ENCODE measurements at places on chromosomes 5 and 9. TPM values are rescaled to one million over a fixed set of nuclear protein-coding genes. Genes with fewer than 3 reads are reported as not detected.

GRCh38 chr9:73037613-73038012, 84.8 kb upstream of the ALDH1A1 start:
- no peak for DNase-seq

DNA sequence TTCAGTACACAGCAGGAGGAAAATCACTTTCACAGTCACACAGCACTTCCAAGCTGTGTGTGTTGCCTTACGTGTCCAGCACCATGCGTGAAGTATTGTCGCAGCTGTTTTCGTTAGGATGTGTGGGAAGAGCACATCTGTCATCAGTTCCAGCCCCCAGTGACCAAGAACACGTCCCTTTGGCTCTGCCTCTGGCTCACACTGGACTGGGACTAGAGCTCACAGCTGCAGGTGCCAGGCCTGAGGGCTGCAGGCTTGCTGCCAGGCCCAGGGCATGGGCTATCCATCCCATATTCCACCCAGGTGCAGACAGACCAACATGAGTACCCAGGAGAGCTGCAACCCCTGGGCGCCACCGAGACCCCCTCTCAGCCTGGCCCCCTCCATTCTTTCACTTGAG, 60.5 kb upstream of the ANKRD33B start:
- no peak for DNase-seq

GRCh38 chr9:89781838-89782540, 177.2 kb downstream of the GADD45G start:
- no peak for DNase-seq

DNA sequence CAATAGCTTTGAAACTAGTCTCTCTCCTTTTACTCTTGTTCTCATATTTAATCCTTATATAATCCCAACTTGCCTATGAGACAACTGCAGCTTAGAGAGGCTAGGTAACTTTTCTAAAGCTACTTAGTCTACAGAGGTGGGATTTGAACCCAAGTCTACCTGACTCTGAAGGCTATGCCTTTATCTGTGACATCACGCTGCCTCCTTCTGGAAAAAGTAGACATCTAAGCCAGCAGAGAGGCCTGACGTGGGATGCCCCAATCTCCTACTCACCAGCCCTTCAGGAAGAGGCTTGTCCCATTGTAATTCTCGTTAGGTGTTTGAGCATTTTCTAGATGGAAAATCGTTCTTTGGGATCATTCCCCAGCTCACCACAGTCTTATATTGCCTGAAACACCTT, 167.5 kb downstream of the HSPA4 start:
- DNase-seq, result no peak

- no peak for DNase-seq
Observed at GRCh38 chr9:19284729-19285128, 54.2 kb downstream of the DENND4C start.

The TAL2 gene
- not detected for total RNA-seq
